ENCODE measurements at places on chromosomes 2 and 18.

- DNase-seq: no peak
Observed at GRCh38 chr18:50847192-50847591, 27.4 kb upstream of the MRO start.

GRCh38 chr2:75698918-75699317, 11.8 kb downstream of the GCFC2 start:
- DNase-seq: no peak

GRCh38 chr18:48782381-48782861, 168.3 kb downstream of the SMAD7 start:
- no peak for DNase-seq

DNA sequence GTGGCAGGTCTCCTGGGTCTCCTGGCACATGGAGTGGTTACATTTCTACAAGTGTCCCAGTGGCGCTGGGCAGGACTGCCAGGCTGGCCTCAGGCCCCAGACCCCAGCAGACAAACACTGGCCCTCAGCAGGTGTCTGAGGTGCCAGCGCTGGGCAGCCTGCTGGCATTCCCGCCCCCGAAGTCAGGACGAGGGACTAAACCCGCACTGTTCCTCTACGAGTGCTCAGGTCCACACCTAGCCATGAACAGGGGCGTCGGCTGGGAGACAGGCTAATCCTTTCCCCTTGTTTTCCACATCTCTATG, 12.8 kb downstream of the SNED1 start:
- no peak for DNase-seq

- DNase-seq: no peak
Observed at GRCh38 chr2:69660637-69661036, 17.1 kb upstream of the AAK1 start.

- no peak for DNase-seq
Observed at GRCh38 chr2:96693286-96694200, 46.3 kb downstream of the LMAN2L start.

GRCh38 chr18:10497206-10497749, 28.5 kb upstream of the NAPG start:
- DNase-seq: no peak

DNA sequence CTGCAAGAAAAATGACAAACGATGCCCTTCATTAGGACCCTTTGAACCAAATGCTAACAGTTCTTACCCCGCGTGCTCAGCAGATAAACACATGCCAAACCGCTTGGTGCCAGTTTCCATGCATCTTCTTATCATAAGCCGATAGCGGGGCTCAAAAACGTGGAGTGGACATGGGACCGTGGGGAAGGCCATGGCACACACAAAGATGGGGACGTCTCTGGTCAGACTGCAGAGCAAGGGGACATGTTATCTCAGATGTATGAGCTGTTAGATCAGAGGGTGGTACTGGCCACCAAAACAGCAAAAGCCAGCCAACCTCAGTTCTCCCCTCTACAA, 28.2 kb downstream of the LONRF2 start:
- DNase-seq: no peak

DNA sequence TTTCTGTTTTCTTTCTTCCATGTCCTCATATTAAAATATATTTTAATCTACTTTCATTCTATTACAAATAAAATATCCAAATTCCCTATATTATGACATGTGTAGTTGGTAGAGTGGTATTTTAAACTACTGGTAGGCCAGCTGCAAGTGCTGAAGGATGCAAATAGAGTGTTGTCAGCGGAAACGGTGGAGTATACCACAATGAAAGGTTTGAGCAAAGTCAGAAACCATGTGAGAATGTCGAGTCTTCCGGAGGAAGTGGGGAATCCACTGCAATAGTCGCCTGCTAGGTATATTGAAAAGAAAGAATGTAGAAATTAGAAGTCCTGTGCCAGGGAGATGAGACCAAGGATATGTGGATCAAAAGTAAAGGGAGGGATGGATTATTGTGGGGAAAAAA, 373.9 kb downstream of the DSEL start:
- DNase-seq: no peak

- DNase-seq: no peak
Observed at GRCh38 chr2:3433339-3433699, 53.8 kb downstream of the TRAPPC12 start.

DNA sequence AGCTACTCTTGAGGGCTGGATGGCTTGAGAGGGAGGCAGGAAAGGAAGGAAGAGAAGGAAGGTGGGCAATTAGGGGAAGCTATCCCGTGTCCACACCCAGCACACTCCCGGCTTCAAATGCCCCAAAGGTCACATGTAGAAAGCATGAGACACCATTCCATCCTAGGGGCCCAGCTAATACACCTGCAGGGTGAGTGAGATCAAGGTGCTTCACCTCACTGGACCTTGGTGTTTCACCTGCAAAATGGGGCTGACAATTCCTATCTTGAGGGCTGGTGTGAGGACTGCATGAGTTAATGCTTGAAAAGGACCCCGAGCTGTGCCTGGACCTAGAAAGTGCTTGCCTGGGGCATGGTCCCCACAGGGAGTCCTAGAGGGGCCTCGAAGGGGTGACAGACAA, 50.8 kb upstream of the SMAD7 start:
- DNase-seq: no peak

DNA sequence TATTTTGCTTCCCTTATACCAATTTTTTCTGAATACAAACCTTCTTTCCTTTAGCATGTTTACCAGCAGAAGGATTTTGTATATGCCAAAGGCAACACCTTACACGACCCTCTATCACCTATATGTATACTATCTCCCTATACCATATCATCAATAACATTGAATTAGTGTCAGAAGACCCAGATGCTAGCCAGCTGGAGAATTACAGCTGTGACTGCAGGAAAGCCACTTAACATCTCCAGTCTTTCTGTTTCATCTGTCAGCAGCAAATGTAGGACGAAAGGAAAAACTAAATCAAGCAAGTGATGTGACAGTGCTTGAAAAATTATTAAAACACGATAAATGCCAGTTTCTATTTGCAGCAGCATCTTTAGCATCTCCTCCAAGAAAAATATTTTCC, 193.7 kb downstream of the STK39 start:
- DNase-seq: no peak

DNA sequence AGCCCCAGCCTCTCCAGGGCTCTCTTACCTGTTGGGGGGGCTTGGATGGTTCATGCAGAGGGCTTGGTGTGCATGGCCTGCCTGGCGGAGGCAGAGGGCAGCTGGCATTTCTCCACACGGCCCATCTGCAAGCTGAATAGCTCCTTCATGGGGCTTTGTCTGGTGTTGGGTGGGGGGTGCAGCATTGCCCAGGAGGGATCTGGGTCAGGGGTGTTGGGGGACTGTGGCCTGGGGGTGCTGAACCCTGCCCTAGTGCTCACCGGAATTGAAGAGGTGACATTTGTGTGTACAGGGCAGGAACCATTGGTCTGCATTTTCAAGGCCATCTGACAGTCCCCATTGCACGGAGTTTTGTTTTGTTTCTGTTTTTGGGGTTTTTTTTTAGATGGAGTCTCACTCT, 58.8 kb upstream of the HAAO start:
- no peak for DNase-seq

- no peak for DNase-seq
Observed at GRCh38 chr2:127857265-127857808, 618 bp downstream of the POLR2D start.

DNA sequence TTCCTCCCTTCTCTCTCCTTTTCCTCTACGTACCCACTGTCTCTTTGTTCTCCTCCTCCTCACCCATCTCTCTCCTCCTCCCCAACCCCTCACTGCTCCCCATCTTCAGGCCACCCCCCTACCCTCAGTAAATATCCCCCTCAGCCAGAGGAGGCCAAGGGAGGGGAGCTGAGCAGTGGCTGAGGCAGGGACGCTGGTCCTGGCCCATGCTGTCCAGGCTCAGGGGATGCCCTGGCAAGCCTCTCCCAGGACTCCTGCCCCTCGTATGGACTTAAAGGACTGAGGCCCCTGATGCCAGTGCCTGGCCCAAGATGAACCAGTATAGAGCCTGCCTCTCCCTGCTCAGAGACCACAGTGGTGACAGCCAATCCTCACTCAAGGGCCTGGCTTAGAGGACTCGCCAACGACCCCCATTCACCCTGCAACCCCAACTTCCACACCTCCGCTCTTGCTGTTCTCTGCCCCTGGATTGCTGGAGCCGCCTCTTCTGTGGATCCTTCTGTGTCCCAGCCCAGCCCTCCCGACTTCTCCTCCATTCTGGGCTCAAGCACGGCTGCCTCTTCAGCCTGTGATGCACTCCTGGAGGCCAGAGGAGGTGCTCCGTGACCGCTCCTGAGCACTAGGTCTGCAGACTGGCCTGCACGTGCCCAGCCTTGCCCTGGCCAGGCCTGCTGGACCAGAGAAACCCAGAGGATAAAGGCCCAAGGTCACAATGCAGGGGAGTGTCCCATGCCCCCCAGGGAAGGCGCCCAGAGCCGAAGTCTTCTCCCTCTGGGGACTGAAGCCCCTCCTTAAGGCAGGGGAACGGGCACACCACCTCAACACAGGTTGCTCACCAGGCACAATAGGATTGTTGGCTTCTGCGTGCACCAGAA, 9.5 kb upstream of the DUSP2 start:
- DNase-seq: no peak

DNA sequence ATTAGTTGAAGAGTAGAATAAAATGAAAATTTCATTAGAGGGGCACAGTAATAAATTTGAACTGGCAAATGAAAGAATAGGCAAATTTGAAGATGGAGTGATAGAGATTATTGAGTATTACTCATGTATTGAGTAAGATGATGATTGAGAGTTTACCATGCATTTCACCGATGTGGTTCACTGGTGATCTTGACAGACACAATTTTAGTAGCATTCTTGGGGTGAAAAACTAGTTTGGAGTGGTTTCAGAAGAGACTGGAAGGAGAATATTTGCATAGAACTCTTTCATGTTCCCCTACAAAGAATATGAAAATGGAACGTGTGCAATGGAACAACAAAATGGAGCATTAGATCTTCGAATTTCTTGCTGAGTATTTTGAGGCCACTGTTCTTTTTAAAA, 121.4 kb downstream of the ASXL3 start:
- DNase-seq: no peak

GRCh38 chr2:27494284-27494943, 586 bp downstream of the FNDC4 start:
- DNase-seq: no peak

GRCh38 chr2:96867756-96868554, 1.9 kb downstream of the SEMA4C start:
- no peak for DNase-seq

GRCh38 chr2:182541268-182541667, 114.4 kb upstream of the PDE1A start:
- no peak for DNase-seq

- no peak for DNase-seq
Observed at GRCh38 chr2:48677450-48677849, 59.8 kb downstream of the GTF2A1L start.

DNA sequence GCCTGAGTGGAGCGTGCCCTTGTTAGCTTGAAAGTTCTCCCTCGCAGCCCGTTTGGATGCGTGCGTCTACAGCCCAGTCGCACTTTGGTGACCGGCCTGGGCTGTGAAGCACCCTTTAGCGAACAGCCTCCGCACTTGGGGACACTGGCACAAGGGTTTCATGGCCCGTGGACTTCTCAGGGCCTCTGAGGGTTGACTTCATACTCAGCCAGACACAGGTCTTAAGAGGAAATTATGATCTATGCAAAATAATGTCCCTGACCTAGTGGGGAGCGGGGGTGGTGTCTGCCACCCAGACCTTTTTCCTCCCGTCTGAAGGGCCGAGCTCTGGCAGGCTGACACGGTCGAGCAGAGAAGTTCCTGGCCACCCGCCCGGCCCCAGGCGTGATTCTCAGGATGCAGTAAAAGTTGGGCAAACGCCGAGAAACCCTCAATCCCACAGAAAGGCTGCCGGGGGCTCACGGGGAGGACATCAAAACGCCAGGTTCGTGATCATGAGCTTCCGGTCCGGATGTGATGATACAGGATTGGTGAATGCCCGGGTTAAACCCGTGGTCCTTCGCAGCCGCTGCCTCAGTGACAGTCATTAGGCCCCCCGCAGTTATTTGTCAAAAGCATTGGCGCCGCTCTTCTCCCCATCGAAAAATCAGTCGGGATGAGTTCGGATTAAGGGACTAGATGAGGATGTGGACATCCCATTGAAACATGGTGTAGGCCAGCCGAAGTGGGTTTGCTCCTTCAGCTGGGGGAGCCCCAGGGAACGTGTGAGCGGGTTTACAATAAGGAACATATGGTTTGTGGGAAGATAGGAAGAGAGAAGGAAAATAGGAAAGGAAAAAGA, 3.6 kb upstream of the PAX3 start:
- no peak for DNase-seq

DNA sequence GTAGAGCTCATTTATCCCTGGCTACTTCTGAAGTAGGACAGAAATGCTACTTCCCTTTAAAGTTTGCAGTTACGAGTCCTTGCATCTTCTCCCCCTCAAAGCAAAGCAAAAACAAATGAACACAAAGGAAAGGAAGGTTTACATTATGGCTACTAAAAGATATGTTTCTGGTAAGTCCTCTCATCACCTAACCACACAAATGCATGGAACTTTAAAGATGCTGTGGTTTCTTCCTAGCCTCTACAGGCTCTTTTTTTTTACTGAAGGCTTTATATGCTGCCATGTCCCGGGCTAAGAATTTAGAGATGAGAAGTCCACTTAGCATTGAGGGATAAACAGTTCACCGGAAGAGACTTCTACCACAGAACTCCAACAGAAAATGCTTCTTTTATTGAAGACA, 291.2 kb downstream of the SS18 start:
- no peak for DNase-seq

- no peak for DNase-seq
Observed at GRCh38 chr2:118291251-118291880, 203.1 kb downstream of the INSIG2 start.

DNA sequence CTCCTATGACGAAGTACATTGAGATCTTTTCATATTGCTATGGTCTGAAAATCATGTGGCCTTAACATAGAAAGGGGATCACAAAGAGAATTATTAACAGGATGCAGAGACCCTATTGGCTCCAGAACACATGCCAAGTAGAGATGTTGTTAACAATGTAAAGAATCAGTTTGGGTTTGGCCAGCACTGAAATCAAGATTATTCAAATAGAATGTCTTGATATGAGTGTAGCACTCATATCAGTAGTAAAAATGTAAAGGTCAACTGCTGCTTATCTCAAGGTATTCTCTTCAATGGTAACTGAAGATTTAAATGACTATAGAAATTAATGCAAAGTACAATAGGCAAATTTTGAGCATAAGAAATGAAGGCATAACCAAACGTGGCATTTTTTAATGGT, 262.8 kb downstream of the PTH2R start:
- DNase-seq: no peak

Data from stimulated activated CD8-positive, alpha-beta memory T cell treated with anti-CD3 and anti-CD28 coated beads, Interleukin-4, amount 100 ng/mL, for 1 hour (primary cell).